EH (cell line): ENCODE measurements at places on chromosomes 12 and 14.
A peak's percentile ranks its signal among the peaks of the same experiment; 100 is the strongest.

DNA sequence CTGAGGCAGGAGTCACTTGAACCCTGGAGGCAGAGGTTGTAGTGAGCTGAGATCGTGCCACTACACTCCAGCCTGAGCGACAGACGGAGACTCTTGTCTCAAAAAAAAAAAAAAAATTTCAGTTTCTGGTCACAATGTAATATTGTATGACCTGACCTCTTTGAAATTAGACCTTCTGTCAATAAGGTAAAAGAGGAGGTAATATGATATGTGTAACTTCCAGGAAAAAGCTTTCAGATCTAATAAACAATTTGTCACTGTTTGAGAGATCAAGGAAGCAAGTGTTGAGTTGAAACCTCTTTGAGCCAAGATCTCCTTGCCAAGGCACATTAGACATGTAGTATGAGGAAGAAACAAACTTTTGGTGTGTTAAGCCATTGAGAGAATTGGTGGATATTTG, 101.7 kb upstream of the ATF7IP start:
- no peak for DNase-seq

DNA sequence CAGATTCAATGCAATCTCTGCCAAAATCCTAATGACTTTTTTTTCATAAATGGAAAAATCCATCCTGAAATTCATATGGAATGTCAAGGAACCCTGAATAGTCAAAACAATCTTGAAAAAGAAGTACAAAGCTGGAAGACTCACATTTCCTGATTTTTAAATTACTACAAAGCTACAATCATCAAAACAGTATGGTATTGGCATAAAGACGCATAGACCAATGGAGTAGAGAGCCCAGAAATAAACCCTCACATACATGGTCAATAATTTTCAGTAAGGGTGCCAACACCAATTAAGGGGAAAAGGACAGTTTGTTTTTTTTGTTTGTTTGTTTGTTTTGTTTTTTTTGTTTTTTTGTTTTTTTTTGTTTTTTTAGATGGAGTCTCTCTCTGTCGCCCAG, 4.6 kb upstream of the RD3L start:
- DNase-seq, result no peak

DNA sequence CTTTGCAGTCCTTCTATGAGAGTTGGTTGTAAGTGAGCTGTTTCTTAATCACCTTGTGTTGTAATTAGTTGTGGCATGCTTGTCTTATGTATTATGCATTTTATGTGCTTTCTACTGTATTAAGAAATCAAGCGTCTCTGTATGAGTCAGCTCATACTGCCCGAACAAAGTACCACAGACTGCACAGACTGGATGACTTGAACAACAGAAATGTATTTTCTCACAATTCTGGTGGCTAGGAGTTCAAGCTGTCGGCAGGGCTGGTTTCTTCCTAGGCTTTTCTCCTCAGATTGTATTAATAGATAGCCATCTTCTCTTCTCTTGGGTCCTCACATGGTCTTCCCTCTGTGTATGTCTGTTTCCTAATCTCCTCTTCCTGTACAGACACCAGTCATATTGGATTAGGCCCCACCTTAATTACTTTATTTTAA, 77.7 kb downstream of the FLRT2 start:
- DNase-seq, result peak; percentile 98

GRCh38 chr14:23580948-23581281, 2.3 kb upstream of the JPH4 start:
- no peak for DNase-seq

DNA sequence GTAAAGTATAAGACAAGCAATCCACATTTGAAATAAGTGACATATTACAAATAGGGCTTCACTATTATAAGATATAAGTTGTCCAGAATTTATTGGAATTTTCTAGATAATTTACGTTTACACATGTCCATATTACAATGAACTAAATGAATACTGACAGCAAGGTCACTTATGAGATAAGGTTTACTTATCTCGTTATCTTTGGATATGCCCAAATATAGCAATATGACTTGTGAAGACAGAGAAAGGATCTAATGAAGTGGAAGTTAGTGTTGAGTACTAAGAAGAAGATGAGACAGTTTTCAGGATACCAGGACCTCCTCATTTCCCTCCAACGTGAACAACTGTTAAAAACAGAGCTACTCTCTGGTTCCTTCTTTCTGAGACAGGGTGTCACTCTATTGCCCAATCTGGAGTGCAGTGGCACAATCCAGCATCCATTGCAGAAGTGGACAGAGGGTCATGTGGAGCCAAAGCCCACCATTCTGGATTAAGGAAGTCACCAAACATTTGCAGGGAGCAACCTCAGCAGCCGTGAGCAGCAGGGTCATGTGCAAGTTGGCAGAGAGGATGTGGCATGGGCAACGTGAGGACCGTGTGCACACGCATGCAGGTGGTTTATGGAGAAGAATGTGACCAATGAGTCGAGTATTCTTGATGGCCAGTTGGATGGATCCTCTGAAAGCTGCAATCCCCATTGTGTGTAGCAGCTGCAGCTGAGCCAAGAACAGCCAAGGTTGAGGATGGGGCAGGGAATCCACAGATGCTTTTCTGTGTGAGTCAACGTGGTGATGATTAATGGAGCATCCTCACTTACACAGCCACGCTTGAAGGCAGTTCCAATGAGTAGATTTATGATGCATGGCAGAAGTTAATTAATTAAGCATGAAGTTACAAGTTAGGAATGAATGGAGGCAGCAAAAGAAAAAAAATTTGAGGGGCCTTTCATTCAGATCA, 111.0 kb downstream of the BICD1 start:
- DNase-seq, result peak; percentile 96
